B cell (primary cell): ENCODE measurements at places on chromosomes 16 and 17.

GRCh38 chr17:57309479-57309878 is 53.2 kb downstream of the MSI2 start:
- peaks cover 6% of the 10 kb centered on the region for H3K36me3 ChIP-seq
- no peaks in the 10 kb centered on the region for H3K27me3 ChIP-seq
- H3K27ac ChIP-seq = no peak overlapping the region
- no peak overlapping the region for H3K4me3 ChIP-seq

- DNase-seq = no peak
- no peaks in the 10 kb centered on the region for H3K4me1 ChIP-seq
- H3K27me3 ChIP-seq = no peaks in the 10 kb centered on the region
- H3K27ac ChIP-seq = no peak overlapping the region
Measured at GRCh38 chr17:12078791-12079190, 58.1 kb downstream of the MAP2K4 start.

DNA sequence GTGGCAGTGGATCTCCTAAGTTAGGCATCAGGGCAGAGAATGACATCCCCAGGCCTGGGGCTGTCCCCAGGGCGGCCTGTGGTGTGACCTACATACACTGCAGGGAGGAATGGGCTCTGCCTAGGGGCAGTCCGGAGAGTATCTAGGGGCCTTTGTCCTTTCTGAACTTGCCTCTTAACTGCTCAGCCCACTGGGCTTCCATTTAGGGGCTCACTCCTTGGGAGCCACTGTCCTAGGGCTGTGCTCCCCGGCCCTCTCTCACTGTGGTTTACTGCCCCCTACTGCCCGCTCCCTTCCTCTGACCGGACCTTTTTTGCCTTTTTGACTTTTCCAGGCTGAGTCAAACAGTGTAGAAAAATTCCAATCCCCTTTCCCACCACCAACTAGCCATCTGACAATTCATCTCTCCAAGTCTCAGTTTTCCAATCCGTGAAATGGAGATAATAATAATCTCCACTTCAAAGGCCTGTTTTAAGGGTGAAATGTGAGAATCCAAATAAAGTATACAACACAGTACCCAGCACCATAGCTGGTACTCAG is 66.8 kb downstream of the DNAH3 start:
- DNase-seq = peak; percentile 51
- H3K27me3 ChIP-seq = no peaks in the 10 kb centered on the region
- H3K27ac ChIP-seq = no peak overlapping the region
- H3K4me3 ChIP-seq = no peak overlapping the region
- H3K4me1 ChIP-seq = no peaks in the 10 kb centered on the region

- peaks cover 22% of the 10 kb centered on the region for H3K4me1 ChIP-seq
- no peak for DNase-seq
- peak overlapping the region; percentile 88 for H3K27ac ChIP-seq
- no peaks in the 10 kb centered on the region for H3K27me3 ChIP-seq
Measured at GRCh38 chr17:7572338-7572587, 7.2 kb upstream of the CD68 start.

DNA sequence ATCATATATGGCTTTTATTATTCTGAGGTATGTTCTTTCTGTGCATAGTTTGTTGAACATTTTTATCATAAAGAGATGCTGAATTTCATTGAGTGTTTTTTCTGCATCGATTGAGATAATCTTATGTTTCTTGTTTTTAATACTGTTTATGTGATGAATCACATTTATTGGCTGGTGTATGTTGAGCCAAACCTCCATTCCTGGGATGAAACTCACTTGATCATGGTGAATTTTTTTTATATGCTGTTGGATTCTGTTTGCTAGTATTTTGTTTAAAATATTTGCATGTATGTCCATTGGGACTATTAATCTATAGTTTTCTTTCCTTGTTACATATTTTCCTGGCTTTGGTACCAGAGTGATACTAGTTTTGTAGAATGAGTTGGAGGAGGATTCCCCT is 500.2 kb downstream of the CDH11 start:
- H3K4me3 ChIP-seq = no peak overlapping the region
- no peaks in the 10 kb centered on the region for H3K4me1 ChIP-seq
- DNase-seq = no peak
- H3K27me3 ChIP-seq = no peaks in the 10 kb centered on the region
- no peak overlapping the region for H3K27ac ChIP-seq
- no peaks in the 10 kb centered on the region for H3K36me3 ChIP-seq

DNA sequence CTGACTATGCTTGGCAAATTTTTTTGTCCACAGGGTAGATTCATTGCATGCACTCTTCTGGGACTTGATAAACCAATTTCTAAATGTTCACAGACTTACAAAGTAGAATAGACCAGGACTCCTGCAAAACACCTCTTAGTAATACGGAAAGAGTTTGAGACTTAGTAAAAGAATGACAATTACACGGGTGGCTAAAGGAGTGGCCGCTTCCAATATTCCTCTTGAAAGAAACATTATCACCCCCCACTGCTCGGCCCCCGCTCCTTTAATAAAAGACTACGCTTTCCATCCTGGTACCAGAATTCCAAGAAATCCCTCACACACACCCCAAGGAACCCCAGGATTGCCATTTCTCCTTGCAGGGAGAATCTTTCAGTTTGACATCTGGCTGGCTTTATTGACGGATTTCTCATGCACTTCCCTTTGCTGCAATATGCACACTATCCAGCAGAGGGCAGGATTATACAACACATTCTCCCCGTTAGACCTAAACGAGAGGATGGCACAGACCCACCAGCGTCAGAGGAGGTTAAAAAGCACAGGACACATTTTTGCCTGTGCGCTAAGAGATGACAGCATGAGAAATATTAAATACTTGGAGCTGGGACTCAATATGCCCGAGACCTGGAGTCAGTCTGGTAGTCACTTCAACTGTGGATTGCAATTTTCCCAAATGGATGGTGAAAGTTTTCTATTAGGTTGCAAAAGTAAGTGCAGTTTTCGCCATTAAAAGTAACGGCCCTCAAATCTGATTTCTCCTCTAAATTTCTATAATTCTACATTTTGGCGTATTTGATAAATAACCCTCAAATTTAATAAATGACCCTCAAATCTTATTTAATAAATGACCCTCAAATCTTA is 46.6 kb upstream of the NUDT7 start:
- peak; percentile 74 for DNase-seq
- no peaks in the 10 kb centered on the region for H3K27me3 ChIP-seq
- H3K4me1 ChIP-seq = no peaks in the 10 kb centered on the region
- H3K27ac ChIP-seq = no peak overlapping the region
- no peaks in the 10 kb centered on the region for H3K36me3 ChIP-seq

DNA sequence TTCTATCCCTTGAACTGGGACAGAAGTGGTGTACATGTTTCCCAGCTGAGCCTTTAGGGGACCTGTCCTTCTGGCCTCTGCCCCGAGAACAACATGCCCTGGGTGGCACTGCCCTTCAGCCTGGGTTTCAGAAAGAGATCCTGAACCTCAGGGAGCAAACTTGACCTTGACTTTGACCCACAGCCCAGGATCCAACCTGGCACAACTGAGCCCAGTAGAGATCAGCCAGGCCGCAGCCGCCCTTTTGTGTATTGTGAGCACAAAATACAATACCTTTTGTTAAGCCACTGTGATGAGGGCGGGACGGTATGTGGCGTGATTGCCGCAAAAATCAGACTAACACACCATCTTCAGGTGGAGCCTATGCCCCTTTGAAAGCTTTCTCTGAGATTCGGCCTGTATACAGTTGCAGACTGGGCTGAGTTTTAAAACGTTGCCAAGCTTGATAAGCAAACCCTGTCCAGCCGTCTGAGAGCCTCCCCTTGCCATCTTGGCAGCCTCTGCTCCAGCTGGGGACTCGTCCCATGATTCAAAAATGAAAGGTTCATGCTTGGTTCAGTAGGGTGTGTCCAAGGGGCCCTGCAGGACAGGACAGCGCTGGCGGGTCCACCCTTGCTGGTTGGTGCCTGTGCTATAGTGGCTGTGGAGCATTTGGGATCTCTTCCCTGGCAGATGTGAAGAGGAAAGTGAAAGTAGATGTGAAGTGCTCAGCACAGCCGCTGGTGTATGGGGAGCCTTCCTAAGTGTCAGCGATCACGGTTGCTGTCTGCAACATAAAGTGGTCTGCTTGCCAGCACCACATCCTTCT is 40.3 kb downstream of the FOXL1 start:
- H3K36me3 ChIP-seq = no peaks in the 10 kb centered on the region
- H3K27me3 ChIP-seq = no peaks in the 10 kb centered on the region

DNA sequence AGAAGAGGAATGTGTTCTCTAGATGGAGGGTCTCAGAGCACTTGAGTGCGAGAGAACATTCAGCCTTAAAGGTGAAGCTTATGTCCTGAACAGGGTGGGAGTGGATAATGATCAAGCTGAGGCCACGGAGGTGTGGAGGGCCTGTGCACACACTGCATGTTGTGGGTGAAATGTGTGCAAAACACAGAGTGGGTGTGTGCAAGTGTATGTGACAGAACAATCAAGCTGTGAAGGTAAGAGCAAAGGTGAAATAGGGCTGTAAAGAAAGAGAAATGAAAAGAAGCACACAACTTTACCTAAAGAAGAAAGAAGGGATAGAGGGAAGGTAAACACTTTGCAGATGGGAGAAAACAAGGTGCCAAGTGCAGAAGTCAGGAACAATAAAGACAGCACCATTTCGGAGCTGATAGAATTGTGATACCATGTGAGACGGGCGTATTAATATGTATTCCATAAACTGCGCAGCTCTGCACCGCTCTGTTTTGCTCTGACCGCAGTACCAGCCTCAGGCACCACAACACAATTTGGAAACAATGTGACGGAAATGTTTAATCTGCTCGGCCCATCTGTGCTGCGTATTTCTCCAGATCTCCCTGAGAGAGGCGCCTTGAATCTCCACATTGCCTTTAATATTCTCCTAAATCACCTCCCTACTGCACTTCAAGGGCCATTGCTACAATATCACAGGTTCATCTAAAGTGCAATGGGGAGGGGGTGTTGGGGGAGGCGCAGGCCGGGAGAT is 40.6 kb downstream of the SNX11 start:
- H3K4me3 ChIP-seq = no peak overlapping the region
- H3K27me3 ChIP-seq = no peaks in the 10 kb centered on the region
- H3K4me1 ChIP-seq = no peaks in the 10 kb centered on the region
- H3K27ac ChIP-seq = no peak overlapping the region
- DNase-seq = no peak

DNA sequence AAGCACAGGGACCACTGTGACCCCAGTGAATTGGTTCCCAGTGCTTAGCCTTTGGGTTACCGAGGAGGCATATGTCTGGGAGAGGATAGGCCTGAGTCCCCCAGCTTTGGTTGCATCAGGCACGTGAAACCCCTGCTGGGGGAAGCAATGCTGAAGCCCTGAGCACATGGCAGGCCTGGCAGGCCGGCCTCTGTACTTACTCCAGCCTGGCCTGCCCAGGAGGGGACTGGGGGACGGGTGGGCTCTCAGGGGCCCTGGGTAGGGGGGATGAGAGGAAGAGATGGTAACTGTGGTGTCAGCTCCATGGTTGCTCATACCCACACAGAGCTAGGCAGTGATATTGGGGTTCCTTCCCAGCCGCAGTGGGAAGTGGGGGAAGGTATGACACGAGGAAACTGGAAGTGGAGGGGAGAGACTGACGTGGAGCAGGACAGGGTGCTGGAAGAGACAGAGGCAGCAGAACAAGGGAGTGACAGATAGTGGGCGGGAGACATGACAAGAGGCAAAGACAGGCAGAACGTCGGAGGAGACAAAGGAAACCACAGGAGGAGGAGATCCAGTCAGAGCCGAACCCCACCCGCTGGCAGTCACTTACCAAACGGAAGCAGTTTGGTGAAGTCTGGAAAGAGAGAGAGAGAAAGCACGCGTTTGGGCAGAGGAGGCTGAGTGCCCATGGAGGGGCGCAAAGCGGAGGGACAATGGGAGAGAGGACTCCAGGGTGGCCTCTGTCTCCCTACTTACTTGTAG is 9.1 kb downstream of the TMEM208 start:
- no peak overlapping the region for H3K27ac ChIP-seq
- H3K4me1 ChIP-seq = no peaks in the 10 kb centered on the region
- no peaks in the 10 kb centered on the region for H3K36me3 ChIP-seq
- DNase-seq = no peak
- no peak overlapping the region for H3K4me3 ChIP-seq

- no peak overlapping the region for H3K4me3 ChIP-seq
- no peak for DNase-seq
- no peaks in the 10 kb centered on the region for H3K36me3 ChIP-seq
- no peak overlapping the region for H3K27ac ChIP-seq
Measured at GRCh38 chr16:83418565-83418964, 389.2 kb upstream of the HSBP1 start.

DNA sequence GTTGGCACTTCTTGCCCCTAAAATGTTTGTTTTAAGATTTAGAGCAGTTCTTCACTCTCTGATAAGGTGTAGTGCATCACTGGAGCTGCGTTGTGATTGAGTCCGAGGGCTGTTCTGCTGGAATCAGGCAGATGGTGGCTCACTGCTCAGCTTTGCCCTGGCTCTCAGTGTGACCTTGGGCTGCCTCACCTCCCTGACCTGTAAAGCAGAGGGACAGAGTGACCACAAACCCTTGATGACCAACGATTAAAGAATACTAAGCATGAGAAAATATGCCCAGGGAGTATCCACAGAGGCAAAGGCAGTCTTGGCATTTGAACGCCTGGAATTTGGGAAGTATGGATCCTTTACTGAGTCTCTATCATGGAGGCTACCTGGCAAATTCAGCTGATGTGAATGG is 18.1 kb downstream of the CMIP start:
- H3K4me1 ChIP-seq = peaks cover 21% of the 10 kb centered on the region
- no peak for DNase-seq
- peaks cover 2% of the 10 kb centered on the region for H3K36me3 ChIP-seq
- H3K27me3 ChIP-seq = no peaks in the 10 kb centered on the region

DNA sequence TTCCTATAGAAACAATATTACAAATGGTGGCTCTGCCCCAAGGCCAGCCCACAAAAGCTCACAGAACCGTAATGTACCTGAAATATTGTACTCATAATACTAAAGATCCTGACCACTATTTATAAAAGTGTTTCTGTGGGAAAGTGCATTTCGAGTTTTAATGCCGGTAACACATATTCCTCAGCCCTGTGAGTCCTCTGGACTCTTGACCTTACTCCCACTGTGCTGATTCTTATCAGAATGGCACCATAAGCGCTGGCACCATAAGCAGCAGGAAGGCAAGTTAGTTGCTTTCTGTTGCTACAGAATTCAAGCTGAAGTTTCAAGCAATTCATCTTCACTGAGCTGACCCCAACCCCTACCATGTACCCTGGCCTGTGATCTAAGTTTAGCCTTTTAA is 36.4 kb upstream of the MED13 start:
- H3K27me3 ChIP-seq = no peaks in the 10 kb centered on the region
- H3K36me3 ChIP-seq = no peaks in the 10 kb centered on the region
- no peak for DNase-seq
- H3K4me1 ChIP-seq = peaks cover 26% of the 10 kb centered on the region

DNA sequence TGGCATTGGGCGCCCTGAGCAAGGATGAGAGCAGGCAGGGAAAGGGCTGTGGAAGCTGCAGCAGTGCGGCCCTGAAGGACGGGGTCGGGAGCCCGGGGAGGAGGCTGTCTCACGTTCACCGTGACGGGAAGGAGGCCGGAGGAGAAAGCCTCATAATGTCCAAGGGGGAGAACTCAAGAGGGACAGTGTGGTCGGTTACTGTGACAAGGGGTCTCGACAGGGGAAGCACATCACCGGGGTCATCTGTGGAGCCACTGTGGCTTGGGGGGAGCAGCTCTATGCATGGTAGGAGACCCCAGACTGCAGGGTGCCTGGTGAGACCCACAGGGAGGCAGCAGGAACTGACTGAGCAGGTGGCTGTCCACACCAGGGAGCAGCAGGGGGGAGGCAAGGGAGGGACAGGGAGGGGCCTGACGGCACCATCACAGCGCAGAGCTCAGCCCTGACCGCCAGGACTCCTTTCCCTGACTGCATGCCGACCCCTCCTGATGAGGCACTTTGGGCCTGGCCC is 154.6 kb upstream of the CHMP6 start:
- H3K4me3 ChIP-seq = no peak overlapping the region
- H3K27ac ChIP-seq = no peak overlapping the region
- peaks cover 11% of the 10 kb centered on the region for H3K36me3 ChIP-seq
- DNase-seq = no peak
- H3K4me1 ChIP-seq = peaks cover 14% of the 10 kb centered on the region
